ENCODE measurements at places on chromosomes 1 and 21.

DNA sequence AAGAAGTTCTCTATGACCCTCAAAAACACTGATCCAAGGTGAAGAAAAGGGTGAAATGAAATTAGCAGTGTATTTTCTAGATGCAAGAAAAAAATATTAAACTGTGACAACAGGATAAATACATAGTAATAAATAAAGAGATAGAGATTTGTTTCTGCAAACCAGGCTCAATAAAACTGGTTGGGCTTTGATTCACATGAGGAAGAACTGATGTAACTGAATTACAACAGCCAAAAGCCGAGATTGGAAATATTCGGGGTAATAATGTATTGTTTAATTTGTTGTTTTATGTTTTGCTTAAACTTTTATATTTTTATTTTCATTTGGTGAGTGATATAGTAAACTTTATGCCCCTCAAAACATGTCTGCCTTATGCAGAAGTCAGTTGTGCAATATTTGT, 285.0 kb downstream of the BRINP3 start:
- no peak for DNase-seq

- DNase-seq = no peak
Measured at GRCh38 chr1:89631816-89632656, 884 bp upstream of the LRRC8C start.

DNA sequence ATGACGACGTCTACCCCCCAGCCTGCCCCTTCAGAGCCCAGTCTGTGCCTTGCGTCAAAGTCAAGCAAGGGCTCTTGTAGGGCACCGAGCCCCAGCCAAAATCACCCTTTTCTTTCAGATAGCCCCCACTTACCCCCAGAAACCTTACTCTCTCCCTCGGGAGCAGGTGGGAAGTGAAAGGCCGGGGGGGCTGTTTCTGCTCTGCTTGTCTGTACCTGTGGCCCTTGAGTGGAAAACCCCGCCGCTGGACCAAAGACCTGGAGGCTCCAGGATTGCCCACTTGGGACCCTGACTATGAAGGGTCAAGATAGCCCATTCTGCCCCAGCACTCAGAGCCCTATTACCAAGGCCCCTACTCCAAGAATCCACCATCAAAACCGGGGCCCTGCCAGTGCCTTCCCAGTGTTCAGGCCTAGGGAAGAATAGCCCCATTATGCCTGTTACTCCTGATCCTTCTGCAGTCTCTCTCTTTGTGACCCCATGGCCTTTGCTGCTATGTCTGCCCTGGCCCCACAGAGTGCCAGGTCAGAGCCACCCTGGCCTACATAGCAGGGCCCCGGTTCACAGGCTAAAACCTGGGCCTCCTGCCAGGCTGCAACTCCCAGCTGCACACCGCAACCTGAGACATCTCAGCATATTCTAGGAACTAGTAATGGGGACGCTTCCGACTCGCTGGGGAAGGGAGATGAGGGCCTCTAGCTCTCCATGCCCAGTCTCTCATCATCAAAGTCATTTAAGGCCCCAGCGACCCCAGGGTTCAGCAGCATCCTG, 22.2 kb upstream of the HPDL start:
- peak; percentile 48 for DNase-seq

- no peak for DNase-seq
Measured at GRCh38 chr1:53296117-53296749, 31.6 kb downstream of the LRP8 start.

- no peak for DNase-seq
Measured at GRCh38 chr1:206933333-206933945, 11.7 kb upstream of the FCMR start.

- no peak for DNase-seq
Measured at GRCh38 chr1:240212556-240212955, 120.9 kb downstream of the FMN2 start.

DNA sequence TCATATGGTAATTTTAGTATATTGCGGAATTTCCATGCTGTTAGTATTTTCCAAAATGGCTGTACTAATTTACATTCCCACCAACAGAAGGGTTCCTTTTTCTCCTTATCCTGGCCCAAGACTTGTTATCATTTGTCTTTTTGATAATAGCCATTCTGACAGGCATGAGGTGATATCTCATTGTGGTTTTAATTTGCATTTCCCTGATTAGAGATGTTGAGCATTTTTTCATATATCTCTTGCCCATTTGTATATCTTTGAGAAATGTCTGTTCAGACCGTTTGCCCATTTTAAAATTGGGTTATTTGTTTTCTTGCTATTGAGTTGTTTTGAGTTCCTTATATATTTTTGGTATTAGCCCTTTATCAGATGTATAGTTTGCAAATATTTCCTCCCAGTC, 14.0 kb downstream of the CAPZA1 start:
- DNase-seq = no peak

- DNase-seq = no peak
Measured at GRCh38 chr1:239977416-239977815, 114.3 kb upstream of the FMN2 start.

- no peak for DNase-seq
Measured at GRCh38 chr1:112546076-112546475, 37.3 kb downstream of the WNT2B start.

DNA sequence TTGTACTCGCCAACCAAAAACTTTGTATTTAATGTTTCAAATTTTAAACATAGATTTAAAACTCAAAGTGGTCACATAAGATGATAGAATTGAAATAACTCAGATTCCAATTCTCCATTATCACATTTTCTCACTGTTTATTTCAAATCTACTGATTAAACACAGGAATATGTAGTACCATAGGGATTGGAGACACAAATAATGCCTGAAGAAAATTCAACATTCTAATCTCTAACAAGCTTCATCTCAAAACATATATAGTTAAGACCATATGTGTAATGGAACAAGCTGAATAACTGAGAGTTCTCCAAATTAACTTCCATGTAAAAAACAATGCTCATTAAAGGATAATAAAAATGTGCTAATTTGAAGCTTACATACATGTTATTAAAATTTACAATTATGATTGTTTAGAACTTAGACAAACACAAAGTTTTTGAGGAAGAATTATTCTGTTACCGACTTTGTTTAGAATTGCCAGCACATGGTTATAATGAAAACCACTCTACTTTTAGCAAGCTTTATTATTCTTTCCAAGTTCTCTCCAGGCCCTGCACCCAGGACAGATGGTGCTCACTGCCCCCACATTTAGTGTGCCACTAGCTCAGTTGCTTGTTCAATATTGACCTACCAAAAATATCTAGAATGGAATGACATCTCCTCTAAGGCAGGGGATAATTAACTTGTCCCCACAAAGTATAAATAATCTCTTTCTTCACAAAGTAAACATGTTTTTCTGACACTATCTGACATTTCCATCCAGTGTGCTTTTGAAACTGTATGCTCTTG, 467.2 kb downstream of the TTLL7 start:
- DNase-seq = no peak

- DNase-seq = peak; percentile 48
Measured at GRCh38 chr1:65469889-65470340, 49.4 kb downstream of the LEPR start.

- DNase-seq = no peak
Measured at GRCh38 chr1:202187697-202188407, 5.7 kb upstream of the LGR6 start.
